ENCODE measurements at places on chromosomes 5 and 9.

DNA sequence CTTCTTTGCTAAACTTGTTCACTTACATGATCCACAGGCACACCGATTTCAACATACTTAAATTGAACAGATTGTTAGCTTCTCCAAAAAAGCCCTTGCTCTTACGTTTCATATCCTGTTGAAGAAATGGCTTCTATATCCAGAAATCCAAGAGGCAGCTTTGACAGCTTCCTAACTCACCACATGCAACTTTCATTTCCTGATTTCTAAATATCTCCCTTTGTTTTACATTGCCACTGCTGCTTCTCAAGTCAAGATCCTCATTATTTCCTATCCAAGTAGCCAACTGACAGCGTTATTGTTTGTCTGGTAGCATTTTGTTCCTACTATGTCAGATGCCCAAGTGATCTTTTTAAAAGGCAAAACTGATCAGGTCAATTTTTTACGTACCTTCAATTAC lies 913.2 kb upstream of the TYRP1 start:
- no peak for DNase-seq

GRCh38 chr5:36370073-36370472 lies 68.4 kb upstream of the RANBP3L start:
- DNase-seq, result no peak

GRCh38 chr5:160788102-160788660 lies 63.8 kb downstream of the ATP10B start:
- DNase-seq, result no peak

DNA sequence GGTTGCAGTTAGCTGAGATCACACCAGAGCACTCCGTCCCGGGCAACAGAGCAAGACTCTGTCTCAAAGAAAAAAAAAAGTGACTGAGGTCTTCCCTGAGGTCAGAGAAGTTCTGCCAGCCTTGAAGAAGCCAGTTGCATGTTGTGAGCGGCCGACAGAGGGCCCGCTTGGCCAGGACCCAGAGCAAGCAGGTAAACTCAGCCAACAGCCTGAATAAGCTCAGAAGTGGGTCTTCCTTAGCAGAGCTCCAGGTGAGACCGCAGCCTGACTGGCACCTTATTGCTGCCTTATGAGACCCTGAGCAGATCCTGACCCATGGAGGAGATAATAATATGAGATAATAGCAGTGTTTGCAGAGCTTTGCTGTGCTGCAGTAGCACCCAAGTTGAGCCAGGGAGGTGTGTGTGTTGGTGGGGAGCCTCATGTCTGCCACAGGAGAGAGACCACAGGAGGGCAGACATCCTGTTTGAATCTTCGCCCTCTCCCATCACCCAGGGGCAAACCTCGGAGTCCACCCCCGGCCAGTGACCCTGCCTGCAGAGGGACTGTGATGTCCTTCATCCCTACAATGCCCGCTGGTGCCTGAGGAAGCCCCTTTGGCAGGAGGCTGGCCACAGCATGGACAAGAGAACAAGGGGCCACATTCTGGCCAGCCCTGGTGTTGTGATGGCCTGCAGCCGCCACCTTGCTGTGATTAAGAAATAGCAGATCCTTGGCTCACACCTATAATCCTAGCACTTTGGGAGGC lies 10.8 kb upstream of the BARX1 start:
- DNase-seq, result no peak

- DNase-seq, result no peak
Measured at GRCh38 chr5:174222891-174223290, 177.4 kb downstream of the NSG2 start.
